ENCODE measurements at places on chromosomes 13 and 19.

DNA sequence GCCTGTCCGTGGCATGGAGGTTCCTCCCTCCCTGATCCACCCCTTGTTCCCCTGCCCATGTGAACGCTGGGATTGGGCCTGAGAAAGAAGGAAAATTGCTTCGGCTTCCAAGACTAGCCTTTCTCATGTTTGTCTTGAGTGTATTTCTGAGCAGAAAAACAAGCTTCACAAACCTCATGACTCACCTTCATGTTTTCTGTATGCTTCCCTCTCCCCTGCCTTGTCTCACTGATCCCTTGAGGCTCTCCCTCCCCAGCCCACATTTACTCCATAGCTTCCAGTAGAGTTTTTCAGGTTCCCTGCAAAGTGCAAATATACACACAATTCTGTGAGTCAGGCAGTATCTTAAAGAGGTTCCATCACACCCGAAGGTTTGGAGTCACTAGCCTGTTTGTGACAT lies 572.4 kb downstream of the UQCRFS1 start:
- DNase-seq: no peak

DNA sequence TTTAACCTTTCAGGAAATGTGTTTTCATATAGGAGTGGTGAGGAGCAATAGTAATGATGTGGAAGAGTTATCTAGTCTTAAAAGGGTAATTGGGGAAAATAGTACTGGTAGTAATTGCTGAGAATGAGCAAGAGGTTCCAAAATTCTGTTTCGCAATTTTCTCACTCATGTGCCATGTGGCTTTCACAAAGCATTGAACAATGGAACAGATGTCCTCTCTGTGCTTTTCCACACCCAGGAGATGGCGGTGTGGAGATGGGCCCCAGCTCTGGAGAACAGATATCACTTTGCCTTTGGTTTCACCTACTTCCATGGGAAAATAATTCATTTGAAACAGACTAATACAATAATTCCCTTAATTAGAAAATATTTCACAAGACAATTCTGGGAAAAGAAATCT lies 170.0 kb upstream of the SLC10A2 start:
- no peak for DNase-seq

DNA sequence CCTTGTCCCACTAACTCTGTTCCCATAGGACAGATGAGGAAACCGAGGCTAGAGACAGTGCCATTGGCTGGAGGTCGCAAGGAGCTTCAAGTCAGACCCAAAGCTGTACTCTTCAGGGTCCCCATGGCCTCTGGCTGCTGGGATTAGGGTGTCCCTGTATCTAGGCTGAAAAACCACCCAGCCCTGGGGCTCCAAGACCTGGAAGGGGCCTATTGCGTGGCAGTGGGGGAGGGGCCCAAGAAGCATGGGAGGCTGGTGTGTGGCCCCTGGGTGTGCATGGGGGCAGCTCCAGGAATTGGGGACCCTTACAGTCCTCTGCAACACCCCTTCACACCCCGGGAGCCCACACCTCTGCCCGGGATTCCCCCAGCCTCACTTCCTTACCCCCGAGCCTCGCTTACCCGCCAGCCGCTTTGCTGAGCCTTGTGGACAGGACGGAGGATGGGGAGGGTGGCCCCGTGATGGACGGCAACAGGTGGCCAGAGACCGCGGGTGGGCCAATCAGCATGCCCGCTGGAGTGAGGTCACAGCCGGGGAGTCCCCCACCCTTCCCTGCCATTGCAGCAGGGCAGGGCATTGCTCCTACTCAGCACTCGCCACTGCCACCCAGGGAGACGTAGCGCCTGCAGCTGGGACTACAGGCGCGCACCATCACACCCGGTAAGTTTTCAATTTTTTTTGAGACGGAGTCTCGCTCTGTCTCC lies at the start of gene JSRP1:
TSS of gene JSRP1 (minus strand) at position 436 of the 704 bp plus-strand sequence. CDS start 1,103 bp downstream, outside the sequence.
- DNase-seq: no peak

DNA sequence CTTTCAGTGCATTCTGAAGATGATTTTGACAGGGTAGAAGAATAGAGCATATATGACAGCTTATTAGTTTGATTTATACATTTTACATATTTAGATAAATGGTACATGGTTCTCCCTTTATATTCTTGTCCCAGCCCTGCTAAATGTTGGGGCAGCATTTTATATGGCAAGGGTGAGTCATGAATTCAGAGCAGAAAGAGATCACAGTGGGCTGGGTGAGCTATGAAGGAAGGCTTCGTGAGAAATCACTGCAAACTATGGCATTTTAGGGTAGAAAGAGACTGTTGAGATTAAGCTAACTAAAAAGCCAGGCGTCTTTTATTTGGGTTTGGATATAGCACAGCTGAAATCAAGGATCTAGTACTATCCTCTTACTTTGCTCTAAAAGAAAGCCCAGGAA lies 23.9 kb upstream of the METTL21C start:
- DNase-seq: no peak

- peak; percentile 98 for DNase-seq
These were observed 10.7 kb downstream of the ABHD8 start for GRCh38 chr19:17292301-17293074.

- DNase-seq: no peak
These were observed 35.4 kb upstream of the INTS6 start for GRCh38 chr13:51488212-51488611.

GRCh38 chr19:13057744-13058143 lies 44.9 kb downstream of the LYL1 start:
- no peak for DNase-seq

- no peak for DNase-seq
These were observed 720.7 kb downstream of the DIAPH3 start for GRCh38 chr13:59442944-59443486.

GRCh38 chr13:20699715-20700114 lies 3.8 kb upstream of the IL17D start:
- no peak for DNase-seq

- peak; percentile 67 for DNase-seq
These were observed 23.4 kb downstream of the IPO5 start for GRCh38 chr13:97976610-97977521.

- DNase-seq: no peak
These were observed 6.8 kb downstream of the ZC3H4 start for GRCh38 chr19:47106821-47107201.
